B cell (primary cell): ENCODE measurements at places on chromosomes 5 and 9. TPM values are rescaled to one million over a fixed set of nuclear protein-coding genes. Genes with fewer than 3 reads are reported as not detected.

ISL1 gene
- not detected in 2 replicates for polyA plus RNA-seq

DNA sequence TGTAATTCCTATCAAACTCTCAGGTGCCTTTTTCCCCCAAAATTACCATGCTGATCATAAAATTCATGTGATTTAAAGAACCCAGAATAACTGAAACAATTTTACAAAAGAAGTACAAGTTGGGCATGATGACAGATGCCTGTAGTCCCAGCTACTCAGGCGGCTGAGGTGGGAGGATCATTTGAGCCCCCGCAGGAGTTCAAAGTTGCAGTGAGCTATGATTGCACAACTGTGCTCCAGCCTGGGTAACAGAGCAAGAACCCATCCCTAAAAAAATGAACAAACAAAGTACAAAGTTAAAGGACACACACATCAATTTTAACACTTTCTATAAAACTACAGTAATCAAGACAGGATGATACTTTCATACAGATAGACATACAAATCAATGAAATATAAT is 97.9 kb upstream of the LPAR1 start:
- no peak overlapping the region for H3K4me3 ChIP-seq
- H3K27me3 ChIP-seq: no peaks in the 10 kb centered on the region
- H3K27ac ChIP-seq: no peak overlapping the region

DNA sequence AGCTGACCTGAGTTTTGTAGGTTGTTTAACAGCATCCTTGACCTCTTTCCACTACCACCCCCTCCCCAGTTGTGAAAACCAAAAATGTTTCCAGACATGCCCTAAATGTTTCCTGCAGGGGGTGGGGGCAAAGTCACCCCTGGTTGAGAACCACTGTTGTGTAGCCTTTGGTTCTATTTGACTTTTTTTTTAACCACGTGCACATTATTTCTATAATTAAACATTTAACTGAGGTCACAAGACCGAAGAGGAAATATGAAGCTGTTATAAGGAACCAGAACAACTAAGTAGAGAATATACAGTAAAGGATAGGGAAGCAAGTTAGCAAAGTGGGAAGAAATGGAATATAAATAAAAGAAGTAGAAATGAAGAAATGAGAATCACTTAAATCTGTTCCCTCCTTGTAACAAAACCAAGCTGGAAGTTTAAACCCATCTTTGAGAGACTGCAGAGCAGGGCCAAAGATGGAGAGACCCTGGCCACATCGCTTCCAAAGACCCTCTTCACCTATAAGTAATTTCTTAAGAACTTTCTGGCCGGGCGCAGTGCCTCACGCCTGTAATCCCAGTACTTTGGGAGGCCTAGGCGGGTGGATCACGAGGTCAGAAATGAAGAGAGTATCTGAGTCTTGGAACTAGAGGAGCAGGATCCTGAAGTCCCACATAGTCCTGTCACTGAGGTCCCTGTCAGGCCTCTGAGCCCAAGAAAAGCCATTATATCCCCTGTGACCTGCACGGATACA is 14.4 kb downstream of the SIT1 start:
- H3K4me3 ChIP-seq: peak overlapping the region; percentile 28
- peaks cover 3% of the 10 kb centered on the region for H3K36me3 ChIP-seq
- no peaks in the 10 kb centered on the region for H3K27me3 ChIP-seq
- H3K27ac ChIP-seq: peak overlapping the region; percentile 95
- peak; percentile 77 for DNase-seq

GRCh38 chr5:31941151-31941755 is 232.9 kb downstream of the GOLPH3 start:
- H3K36me3 ChIP-seq: no peaks in the 10 kb centered on the region
- no peak overlapping the region for H3K4me3 ChIP-seq
- H3K27me3 ChIP-seq: no peaks in the 10 kb centered on the region
- no peak for DNase-seq

- DNase-seq: no peak
- no peaks in the 10 kb centered on the region for H3K4me1 ChIP-seq
These were observed 109.3 kb upstream of the IFNE start for GRCh38 chr9:21591221-21592062.

DNA sequence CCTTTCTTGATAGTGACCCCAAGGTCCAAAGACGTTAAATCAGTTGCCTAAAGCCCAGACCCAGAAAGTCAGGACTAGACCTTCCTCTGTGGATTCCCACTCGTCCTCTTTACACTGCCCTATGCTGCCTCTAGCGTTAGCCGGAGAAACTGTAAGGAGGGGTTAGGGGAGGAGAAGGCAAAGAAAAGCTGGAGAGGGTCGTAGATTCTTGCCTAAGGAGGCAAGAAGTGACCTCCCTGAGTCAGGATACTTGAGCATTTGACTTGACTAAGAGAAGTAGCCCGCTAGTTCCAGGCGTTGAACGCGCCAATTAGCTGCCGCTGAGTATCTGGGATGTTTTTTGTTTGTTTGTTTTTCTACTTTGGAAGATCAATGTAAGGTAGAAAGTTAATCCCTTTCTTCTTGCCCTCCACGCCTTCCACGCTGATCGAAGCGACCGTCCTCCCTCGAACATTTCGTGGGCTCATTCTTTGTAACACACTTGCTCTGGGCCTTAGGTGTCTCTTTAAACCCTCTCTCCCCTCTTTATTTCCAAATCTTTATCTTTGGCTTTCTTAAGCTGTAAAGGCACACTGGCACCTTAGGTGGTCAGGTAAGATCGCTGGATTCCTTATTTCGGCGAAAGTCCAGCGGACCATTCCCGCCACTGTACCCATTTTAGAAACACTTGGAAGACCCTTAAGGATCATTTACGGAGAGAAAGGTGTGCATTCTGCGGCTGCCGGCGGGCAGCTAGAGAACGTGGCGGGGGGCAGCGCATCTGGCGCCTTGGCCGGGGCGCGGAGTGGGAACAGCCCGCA is 5.1 kb upstream of the RGMB start:
- DNase-seq: peak; percentile 63
- no peaks in the 10 kb centered on the region for H3K36me3 ChIP-seq
- H3K27me3 ChIP-seq: peaks cover 34% of the 10 kb centered on the region
- peaks cover 44% of the 10 kb centered on the region for H3K4me1 ChIP-seq
- no peak overlapping the region for H3K27ac ChIP-seq
